Fibroblast of lung (primary cell): ENCODE measurements at places on chromosomes 7 and 10.

DNA sequence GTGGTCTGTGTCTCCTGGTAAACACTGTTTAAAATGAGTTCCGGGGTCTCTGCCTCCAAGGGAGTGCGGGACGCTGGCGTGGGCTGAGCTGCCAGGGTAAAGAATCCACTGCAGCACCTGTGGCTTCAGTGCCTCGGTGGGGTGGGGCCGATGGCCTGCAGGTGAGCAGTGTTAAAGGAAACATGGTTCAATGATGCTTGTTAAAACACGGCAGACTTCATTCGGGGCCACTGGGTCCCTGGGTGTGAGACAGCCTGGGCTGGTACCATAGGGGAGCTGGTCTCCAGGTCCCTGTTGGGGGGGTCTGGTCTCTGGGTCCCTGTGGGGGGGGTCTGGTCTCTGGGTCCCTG, 24.9 kb upstream of the KNDC1 start:
- DNase-seq, result no peak

GRCh38 chr10:75527542-75527941, 96.1 kb downstream of the LRMDA start:
- DNase-seq, result no peak

- DNase-seq, result peak; percentile 86
Measured at GRCh38 chr7:101527844-101528667, 101.0 kb downstream of the MYL10 start.

DNA sequence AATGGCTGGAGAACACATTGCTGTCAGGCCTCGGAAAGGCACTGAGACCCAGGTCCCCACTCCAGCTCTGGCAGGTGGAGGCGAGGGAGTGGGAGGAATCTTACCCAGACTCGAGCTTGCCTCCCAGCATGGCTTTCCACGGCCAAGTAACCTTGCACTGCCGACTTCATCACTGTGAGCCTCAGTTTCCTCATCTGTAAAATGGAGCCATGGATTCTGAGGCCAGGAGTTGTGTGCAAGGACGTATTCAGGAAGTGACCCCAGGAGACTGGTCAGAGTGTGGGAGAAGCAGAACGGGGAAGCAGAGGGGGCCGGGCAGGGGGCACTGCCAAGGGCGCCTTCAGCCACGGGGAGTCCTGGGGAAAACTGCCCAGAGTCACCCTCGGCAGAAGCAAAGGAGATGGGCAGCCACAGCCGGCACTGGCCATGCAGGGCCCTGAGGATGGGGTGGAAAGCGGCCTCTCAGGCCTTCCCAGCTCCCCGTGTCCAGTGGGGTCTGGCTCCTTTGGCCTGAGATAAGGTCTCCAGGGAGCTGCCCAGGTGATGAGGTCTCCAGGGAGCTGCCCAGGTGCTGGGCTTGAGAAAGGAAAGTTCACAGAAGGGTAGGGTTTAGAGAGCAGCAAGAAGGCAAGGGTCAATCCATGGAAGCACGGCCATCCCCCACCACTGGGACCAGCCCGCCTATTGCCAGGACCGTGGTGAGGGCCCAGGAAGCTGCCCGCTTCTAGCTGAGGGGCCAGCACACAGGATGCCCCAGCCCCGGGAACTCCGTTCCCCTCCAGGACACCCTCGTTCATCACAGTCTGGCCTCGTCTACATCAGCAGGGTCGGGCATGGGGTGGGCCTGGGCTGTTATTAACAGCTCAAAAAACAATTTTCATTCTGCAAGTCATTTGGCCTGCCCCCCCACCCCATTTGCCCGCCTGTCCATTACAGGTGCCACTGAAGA, 34.3 kb upstream of the EN2 start:
- DNase-seq, result no peak

DNA sequence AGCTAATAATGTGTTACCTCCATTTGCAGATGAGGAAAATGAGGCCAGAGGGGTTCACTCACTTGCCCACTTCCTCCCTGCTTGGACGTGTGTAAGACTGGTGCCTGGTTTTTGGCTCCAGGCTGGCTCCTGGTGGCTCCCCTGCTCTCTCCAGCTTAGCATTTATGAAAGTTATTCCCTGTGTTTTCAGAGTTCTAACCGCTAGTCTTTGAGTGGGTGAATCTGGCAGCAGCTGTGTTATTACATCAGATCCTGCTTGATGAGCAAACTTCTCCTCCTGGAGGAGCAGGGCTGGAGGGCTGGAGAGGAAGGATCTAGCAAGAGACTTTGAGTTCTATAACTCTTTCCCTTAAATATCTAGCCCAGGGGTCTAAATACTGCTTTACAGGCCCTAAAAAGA, 80.9 kb upstream of the AGBL3 start:
- DNase-seq, result peak; percentile 96

- peak; percentile 73 for DNase-seq
Measured at GRCh38 chr10:75042292-75042974, 69.0 kb upstream of the SAMD8 start.

- DNase-seq, result peak; percentile 89
Measured at GRCh38 chr10:3750006-3750816, 34.8 kb downstream of the KLF6 start.

DNA sequence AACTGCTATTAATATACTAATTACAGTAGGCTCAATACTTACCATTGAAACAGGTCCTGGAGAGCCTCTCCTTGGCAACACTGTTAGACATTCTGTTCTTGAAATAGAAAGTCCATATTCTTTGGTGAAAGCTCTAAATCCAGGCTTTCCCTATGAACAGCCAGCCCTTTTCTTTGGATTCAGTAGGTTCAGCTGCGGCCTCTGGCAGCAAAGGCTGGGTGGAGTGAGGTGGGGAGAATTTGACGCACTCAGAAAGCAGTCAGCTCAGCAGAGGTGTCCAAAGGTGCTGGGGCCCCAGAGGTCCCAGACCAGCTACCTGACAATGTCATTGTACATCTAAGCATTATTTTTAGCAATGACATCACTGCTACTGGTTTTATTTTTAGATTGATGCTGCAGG, 146.1 kb downstream of the GRK5 start:
- DNase-seq, result no peak

GRCh38 chr10:49597426-49598163, 12.5 kb upstream of the SLC18A3 start:
- no peak for DNase-seq

DNA sequence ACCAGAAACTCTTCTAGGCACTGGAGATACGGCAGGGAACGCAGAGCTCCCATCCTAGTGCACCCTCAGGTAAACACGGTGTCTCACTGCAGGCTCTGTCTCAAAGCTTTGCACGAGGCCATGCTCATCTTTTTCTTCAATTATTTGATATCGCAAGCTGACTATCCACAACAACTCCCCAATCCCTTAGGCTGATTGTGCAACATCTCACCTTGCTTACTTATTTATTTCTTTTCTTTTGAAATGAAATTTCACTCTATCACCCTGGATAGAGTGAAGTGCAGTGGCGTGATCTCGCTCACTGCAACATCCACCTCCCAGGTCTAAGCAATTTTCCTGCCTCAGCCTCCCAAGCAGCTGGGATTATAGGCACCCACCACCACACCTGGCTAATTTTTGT, 12.4 kb downstream of the ITIH2 start:
- DNase-seq, result no peak

GRCh38 chr10:75294866-75295701, 59.3 kb upstream of the COMTD1 start:
- peak; percentile 95 for DNase-seq

- no peak for DNase-seq
Measured at GRCh38 chr7:5435291-5436002, 11.8 kb upstream of the TNRC18 start.

GRCh38 chr7:42761486-42761885, 150.4 kb downstream of the C7orf25 start:
- DNase-seq, result no peak

DNA sequence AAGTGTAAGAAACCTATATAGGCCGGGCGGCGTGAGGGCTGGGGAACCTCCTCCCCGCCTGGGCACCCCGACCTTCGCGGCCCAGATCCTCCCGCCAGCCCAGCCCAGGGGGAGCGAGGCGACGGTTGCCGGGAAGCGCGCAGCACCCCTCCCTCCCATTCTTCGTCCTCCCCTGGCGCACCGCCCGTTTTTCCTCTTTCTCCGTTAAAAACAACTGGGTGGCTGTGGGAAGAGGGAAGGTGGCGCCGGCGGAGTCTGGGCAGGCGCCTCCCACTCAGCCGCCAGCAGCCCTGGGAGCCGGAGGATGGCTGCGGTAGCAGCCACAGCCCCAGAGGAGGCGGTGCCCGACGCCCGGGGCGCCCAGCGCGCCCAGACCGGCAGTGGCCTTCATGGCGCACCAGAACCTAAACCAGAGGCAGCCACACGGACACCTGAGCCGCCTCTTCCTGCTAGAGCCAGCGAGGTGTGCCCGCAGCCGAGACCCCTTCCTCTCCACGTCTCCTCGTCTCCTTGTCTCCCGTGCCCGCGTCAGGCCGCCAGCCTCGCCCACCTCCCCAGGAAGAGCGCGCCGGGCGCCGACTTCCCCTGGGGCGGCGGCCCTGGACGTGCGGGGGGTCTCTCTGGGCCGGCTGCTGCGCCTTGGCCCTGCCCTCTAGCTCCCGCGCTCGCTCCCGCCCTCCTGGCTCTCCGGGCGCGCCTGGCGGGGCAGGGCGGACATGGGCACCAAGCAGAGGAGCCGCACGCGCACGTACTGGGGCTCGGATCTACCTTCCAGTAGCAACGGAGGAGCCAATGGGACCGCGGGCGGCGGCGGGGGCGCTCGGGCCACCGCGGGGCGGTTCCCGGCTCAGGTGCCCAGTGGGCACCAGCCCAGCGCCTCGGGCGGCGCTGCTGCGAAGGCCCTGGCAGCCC, 32.8 kb upstream of the SFTPD start:
- peak; percentile 12 for DNase-seq

GRCh38 chr10:78658645-78659597, 409.8 kb upstream of the ZMIZ1 start:
- no peak for DNase-seq

DNA sequence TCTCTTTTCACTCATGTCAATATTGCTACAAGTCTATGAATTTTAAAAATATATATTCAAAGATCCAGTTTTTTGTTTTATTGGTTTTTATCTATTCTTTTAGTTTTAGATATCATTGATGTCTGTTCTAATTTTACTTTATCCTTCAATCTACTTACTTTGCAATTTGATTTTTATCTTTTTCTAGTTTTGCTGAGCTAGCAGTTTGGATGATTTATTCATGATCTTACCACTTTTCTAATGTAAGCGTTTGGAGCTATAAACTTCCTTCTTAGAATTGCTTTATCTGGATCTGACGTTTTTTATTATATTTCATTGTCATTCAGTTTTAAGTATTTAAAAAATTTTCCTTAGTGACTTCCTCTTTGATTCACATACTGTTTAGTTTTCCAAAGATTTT, 664.5 kb upstream of the VSTM2A start:
- no peak for DNase-seq

DNA sequence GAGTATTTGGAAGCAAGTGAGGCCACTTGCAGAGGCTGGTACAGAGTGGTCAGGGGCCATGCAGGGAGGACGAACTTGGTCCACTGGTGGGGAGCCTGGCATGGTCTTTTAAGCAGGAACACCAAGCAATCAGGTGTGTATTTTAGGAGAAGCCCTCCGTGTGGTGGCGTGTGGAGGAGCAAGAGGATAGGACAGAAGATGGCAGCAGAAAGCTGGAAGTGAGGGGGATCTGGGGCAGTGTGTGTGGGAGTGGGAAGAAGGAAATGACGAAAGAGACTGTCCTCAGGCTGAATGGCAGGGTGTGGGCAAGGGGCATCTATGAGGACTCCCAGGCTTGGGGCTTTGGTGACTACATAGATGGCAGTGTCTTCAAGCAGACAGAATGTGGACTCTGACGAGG, 51.2 kb downstream of the TEX36 start:
- DNase-seq, result no peak

DNA sequence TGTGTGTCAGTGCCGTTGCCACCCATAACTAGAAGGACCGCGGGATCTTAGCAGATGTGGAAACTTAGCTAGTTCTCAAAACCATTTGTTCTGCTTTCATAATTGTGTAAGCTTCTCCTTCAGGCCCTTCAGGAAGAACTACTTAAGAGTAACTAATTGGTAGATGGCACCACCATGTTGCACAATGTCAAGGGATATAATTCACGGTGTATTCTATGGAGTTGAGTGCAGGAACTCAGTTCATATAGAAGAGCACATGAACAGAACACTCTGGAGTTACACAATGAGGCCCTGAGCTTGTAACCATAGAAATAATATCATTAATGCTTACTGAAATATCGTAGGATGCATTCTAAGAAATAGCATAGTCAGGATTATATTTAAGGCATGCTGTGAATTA, 126.5 kb upstream of the GAD2 start:
- DNase-seq, result no peak

- no peak for DNase-seq
Measured at GRCh38 chr7:132511921-132512320, 64.3 kb downstream of the PLXNA4 start.

- no peak for DNase-seq
Measured at GRCh38 chr7:105897999-105898398, 21.6 kb upstream of the ATXN7L1 start.

GRCh38 chr10:105241254-105241653, 600.2 kb downstream of the SORCS3 start:
- DNase-seq, result no peak

DNA sequence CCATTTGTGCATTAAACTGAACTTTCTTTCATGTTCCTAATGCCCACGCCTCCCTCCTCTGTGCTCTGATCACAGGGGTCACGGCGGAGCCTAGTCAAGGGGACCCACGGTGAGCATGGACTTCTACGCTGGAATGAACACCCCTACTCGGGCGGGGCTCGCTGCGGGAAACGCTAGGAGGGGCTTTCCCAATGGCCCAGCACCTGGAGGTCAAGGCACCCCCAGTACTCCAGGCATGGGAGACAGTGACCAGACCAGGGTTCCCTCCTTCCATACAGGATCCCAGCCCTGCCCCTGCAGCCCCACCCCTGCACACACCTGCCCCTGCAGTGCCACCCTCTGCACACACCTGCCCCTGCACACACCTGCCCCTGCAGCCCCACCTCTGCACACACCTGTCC, 27.1 kb upstream of the NKX6-2 start:
- no peak for DNase-seq

- DNase-seq, result no peak
Measured at GRCh38 chr7:33809228-33809627, 96.1 kb upstream of the BMPER start.

GRCh38 chr7:133114519-133114918, 32.6 kb upstream of the CHCHD3 start:
- DNase-seq, result no peak

GRCh38 chr10:76399226-76399625, 967.8 kb downstream of the LRMDA start:
- DNase-seq, result no peak

GRCh38 chr10:70714245-70714644, 41.9 kb downstream of the ADAMTS14 start:
- no peak for DNase-seq

- DNase-seq, result no peak
Measured at GRCh38 chr10:107163076-107163855, 1.2 kb downstream of the SORCS1 start.

GRCh38 chr10:43408331-43408709, 666 bp downstream of the HNRNPF start:
- no peak for DNase-seq
